ENCODE measurements at places on chromosomes 2 and 18.

DNA sequence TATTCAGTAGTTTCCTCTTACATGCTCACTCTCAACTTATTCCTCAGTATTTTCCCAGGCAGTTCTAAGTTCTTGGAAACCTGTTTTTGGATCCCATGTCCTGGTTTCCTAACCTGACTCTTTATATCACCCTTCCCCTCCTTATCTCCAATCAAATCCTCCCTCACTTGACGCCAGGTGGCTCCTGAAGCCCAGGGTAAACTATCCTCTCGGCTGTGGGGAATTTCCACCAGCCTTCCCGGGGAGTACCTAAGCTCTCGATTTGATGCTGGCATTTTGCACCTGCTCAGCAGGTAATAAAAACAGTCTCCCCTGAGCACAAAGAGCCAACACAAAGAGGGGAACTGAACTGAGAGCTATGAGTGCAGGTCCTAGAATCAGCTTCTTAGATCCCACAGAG, 538.0 kb downstream of the SLC4A3 start:
- no peak for DNase-seq

DNA sequence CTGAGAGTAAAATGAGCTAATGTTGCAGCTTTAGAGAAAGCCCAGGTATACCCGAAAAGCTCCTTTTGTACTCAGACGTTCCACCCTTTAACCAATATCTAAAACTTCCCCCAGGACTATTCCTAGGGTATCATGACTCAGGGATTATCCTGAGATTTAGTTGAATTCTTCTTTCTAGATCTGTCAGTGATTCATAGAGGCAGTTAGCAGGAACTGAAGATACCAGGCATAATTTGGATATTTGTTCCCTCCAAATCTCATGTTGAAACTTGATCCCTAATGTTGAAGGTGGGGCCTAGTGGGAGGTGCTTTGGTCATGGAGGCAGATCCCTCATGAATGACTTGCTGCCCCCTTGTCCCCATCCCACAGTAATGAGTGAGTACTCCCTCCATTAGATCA, 161.2 kb upstream of the LRP1B start:
- no peak for DNase-seq

DNA sequence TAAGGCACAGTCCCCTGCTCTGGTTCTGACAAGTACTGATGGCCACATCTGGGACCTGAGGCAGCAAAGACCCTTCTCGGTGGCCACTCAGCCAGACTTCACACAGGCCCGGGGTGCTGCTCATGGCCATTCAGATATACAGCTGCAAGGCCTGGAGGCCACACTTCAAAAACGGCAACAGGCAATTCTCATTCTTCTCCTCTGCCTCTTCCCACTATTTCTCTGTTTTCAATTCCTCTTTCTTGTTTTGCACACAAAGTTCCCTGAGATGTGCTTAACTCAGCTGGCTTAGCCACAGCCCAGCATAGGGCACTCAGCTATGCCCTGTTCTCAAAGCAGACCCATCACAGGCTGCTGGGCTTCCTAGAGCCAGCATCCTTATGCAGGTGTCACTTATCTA, 29.9 kb downstream of the PTPN18 start:
- no peak for DNase-seq

DNA sequence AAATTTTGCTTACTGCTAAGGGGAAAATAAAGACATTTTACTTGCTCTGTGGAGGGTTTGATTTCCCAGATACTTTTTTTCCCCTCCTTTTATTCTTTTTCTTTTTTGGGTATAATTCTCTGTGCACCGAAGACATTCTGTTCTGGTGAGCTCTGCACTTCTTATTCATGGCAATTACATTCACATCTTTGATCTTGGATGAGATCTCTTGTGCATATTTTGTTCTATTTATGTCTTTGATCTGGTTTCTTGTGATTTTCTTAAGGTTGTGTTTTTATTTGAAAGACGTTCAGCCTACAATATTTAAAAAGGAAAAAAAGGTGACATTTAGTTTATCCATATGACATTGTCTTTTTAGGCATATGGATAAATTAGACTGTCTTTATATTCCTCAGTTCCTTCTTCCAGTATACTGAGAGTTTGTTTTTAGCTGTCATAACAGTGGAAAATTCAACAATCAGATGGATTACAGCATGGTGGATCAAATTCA, 33.7 kb upstream of the EPHA4 start:
- no peak for DNase-seq

- DNase-seq = no peak
Observed at GRCh38 chr2:24262421-24262970, 87.6 kb downstream of the FAM228A start.

Measured in AG08396 (cell line).